Epithelial cell of proximal tubule (primary cell): ENCODE measurements at places on chromosomes 11 and 22. TPM values are rescaled to one million over a fixed set of nuclear protein-coding genes. Genes with fewer than 3 reads are reported as not detected.

The CENPM gene
- 58.2 and 68.1 TPM in 2 replicates for total RNA-seq

The USP2 gene
- total RNA-seq = 0.63 and 1.1 TPM in 2 replicates

The TSGA10IP gene
- not detected in 2 replicates for total RNA-seq

The SCGB1C1 gene
- total RNA-seq = not detected in 2 replicates

The OR52I2 gene
- not detected in 2 replicates for total RNA-seq

The EHF gene
- 17.1 and 22.7 TPM in 2 replicates for total RNA-seq

The KDM2A gene
- total RNA-seq = 28.5 and 34.1 TPM in 2 replicates

The OR4C3 gene
- not detected in 2 replicates for total RNA-seq

The MRGPRX3 gene
- total RNA-seq = not detected in 2 replicates
